ENCODE measurements at places on chromosomes 1 and 21. TPM values are rescaled to one million over a fixed set of nuclear protein-coding genes. Genes with fewer than 3 reads are reported as not detected.

DNA sequence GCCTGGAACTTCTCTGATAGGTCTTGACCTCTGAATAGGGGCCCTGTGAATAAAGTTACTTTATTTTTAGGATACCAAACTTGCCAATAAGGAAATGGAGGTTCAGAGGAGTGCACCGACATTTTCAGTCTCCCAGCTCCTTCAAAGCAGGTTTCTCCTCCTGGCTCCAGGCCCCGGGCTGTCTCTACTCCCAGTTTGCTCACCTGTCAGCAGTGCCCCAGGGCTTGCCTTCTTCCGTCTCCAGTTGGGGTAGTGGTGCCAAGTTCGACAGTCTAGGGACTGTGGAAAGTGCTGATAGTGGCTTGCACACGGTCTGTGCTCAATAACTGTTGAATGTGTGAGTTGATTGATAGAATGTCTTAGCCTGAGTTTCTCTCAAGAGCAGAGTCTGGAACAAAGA, 149.2 kb downstream of the ACTL8 start:
- no peaks in the 10 kb centered on the region for H3K4me1 ChIP-seq
- H3K4me3 ChIP-seq = no peak overlapping the region
- no peak overlapping the region for H3K27ac ChIP-seq
- DNase-seq = no peak
- H3K36me3 ChIP-seq = no peaks in the 10 kb centered on the region

DNA sequence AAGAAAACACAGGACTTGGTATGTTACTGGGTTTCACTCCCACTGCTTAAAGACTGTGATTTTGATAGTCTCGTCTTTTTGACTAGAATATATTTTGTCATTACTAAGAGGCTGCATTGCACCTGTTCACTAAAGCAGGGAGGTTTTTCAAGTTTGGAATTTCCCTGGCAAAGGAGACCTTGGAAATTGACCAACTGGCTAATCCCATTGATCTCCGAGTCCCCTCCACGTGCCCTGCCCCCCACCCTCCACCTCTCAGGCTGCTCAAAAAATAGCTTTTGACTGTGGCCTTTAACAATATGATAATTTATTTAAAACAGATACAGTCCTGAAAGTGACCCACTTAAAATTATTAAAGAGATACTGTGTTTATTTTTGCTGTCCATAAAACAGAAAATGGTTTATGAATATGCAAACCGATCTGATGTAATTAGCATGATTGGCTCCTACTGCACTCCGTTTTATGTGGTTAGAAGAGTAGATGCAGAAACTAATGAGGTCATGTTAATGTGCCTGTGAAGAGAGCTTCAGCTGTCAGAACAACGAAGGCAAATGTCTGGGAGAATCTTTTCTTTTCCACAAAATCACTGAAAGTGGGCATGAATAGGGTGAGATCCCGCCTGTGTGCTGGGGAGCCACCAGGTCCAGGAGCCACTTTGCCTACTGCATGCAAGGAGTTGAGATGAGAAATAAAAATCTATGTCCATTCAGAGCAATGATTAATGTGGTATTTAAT, 361.5 kb downstream of the RRAGC start:
- H3K4me3 ChIP-seq = no peak overlapping the region
- H3K4me1 ChIP-seq = peaks cover 7% of the 10 kb centered on the region
- DNase-seq = no peak
- no peak overlapping the region for H3K27ac ChIP-seq

DNA sequence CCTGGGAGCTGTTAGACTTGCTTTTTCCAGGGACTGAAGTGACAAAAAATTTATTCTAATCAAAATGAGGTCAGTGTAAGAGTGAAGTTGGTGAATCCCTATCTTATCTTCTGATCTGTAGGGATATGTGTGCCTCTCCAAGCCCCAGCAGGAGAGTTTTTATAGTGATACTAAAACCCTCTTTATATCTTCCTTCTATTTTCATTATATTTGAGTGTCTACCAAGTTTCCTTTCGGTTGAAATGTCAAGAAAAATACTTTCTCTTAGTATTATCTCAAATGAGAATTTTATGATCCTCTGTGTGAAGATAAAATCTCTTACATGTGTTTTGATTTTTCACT, 18.9 kb downstream of the C1orf21 start:
- no peak overlapping the region for H3K27ac ChIP-seq
- H3K27me3 ChIP-seq = no peaks in the 10 kb centered on the region
- no peaks in the 10 kb centered on the region for H3K4me1 ChIP-seq
- DNase-seq = no peak

DNA sequence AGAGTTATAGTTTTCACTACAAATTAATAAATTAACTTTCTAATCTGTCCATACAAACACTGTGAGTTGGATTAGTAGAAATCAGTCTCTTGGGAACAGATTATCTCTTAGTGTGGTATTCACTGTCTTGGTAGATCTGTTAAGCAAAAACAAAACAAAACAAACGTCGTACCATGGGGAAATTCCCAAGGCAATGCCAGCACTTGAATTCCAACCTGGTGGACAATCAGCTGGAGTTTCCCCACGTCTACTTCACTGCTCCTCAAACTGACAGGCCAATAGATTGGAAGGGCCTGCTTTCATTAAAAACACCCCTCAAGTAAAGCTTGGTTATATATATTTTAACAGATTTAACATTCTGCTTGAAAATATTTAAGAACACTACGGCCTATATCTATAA, 31.9 kb downstream of the GDAP2 start:
- H3K27ac ChIP-seq = no peak overlapping the region
- DNase-seq = no peak
- no peaks in the 10 kb centered on the region for H3K27me3 ChIP-seq
- peaks cover 14% of the 10 kb centered on the region for H3K36me3 ChIP-seq

GRCh38 chr1:225962440-225962975, 21.5 kb upstream of the LEFTY2 start:
- DNase-seq = peak; percentile 69
- no peak overlapping the region for H3K4me3 ChIP-seq
- no peak overlapping the region for H3K27ac ChIP-seq
- H3K36me3 ChIP-seq = no peaks in the 10 kb centered on the region

GRCh38 chr1:3922851-3923250, 22.8 kb upstream of the C1orf174 start:
- H3K4me3 ChIP-seq = no peak overlapping the region
- DNase-seq = no peak
- H3K27me3 ChIP-seq = no peaks in the 10 kb centered on the region
- no peaks in the 10 kb centered on the region for H3K36me3 ChIP-seq

GRCh38 chr1:230986976-230987375, 8.1 kb downstream of the ARV1 start:
- H3K27ac ChIP-seq = no peak overlapping the region
- H3K4me3 ChIP-seq = no peak overlapping the region

ORC1 gene
- total RNA-seq = 54.3 TPM

DNA sequence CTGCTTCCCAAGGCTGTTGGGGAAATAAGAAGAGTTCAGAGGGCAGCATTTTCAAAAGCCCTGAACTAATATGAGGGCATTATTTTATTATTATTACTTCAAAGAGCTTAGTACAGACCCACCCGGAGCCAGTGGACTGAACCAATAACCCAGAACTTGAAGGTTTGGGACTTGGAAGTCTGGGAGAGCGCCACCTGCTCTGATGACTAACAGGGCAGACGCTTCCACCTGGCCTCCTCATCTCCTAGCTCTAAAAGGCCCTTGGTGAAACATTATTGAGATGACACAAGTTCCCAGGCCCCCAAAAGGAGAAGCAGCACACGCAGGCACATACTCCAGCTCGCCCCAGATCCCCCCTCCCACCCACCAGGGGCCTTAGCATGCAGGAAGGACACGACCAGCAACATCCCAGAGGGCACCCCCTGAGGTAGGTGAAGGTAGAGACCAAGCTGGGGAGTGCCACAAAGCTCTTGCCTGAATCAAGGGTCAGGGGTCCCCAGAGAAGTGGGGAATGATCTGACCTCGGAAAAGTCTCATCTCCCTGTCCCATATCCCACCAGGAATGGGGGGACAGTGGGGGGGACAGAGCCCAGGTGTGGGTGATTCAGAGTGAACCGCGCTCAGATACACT, 1.3 kb downstream of the DLGAP3 start:
- peaks cover 80% of the 10 kb centered on the region for H3K27me3 ChIP-seq
- H3K36me3 ChIP-seq = peaks cover 2% of the 10 kb centered on the region
- H3K27ac ChIP-seq = no peak overlapping the region
- H3K4me3 ChIP-seq = peak overlapping the region; percentile 79

DNA sequence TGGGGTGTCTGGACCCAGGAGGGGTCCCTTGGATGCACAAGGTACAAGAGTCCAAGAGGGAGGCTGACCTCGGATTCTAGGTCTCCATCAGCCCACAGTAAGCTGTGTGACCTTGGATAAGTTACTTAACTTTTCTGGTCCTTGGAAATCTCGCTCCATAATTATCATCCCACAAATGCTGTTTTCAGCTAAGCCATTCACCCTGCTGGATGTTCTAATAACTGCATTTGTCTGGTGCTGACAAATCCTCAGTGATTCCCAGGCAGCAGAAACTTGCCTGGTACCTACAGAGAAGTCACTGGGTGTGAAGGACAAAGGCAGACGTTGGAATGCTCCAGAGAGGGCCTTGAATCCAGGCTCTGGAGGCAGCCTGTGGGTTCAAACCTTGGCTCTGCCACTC, 89.7 kb downstream of the IGSF21 start:
- H3K4me3 ChIP-seq = no peak overlapping the region
- H3K36me3 ChIP-seq = no peaks in the 10 kb centered on the region
- peaks cover 56% of the 10 kb centered on the region for H3K27me3 ChIP-seq
- no peak overlapping the region for H3K27ac ChIP-seq
- DNase-seq = no peak
- no peaks in the 10 kb centered on the region for H3K4me1 ChIP-seq

DNA sequence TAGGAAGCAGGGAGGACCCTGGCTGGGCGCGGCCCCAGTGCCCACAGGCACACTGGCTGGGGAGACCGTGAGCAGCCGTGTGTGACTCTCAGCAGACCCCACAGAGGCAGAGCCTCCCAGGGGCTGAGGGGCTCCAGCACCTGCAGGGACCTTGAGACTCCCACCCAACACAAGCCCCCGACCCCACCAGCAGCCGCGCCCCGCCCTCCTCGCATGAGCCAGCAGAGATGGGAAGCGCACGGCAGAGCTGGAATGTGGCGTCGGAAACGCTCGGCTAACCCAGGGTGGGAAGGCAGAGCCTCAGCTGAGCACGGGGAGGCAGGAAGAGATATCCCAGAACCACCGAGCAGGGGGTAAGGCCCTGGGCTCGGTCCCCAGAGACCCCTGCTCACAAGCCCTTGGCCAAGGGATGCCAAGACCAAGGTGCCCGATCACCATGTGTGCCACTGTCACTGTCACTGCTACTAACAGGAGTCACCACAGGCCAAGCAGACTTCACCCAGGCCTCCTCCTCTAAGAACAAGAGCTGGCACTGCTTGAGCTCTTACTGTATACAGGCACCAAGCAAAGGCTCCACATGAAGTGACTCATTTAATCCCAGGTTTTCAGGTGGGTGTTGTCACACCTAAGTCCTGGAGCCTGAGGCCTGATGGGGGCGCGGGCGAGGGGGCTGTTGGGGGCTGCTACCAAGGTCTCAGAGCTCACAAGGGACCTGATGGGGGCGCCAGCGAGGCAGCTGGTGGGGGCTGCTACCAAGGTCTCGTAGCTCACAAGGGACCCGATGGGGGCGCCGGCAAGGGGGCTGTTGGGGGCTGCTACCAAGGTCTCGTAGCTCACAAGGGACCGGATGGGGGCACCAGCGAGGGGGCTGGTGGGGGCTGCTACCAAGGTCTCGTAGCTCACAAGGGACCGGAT, 20.1 kb downstream of the MEGF6 start:
- H3K27ac ChIP-seq = no peak overlapping the region
- no peaks in the 10 kb centered on the region for H3K27me3 ChIP-seq
- no peak for DNase-seq
- no peaks in the 10 kb centered on the region for H3K36me3 ChIP-seq
- no peak overlapping the region for H3K4me3 ChIP-seq

DNA sequence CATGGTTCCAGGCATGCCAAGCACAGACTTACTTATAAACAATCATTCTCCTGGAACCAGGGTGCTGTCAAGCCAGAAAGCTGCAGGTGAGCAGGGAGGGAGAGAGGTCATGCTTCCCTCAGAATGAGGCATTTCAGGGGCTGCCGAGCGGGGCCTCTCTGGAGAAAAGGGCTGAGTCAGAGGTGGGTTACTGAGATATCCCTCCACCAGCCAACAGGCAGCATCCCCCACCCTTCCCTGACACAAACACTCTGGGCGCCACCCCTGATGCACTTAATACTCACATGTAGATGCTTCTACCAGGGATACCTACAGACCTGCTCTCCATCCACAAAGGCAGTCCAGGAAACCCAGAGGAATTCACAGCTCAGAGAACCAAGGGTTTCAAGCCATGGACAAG, 13.1 kb downstream of the STK40 start:
- H3K4me1 ChIP-seq = peaks cover 61% of the 10 kb centered on the region
- DNase-seq = no peak
- H3K27ac ChIP-seq = peak overlapping the region; percentile 48
- peaks cover 2% of the 10 kb centered on the region for H3K36me3 ChIP-seq
- no peaks in the 10 kb centered on the region for H3K27me3 ChIP-seq

GSTM5 gene
- not detected for total RNA-seq

- H3K4me3 ChIP-seq = no peak overlapping the region
- H3K4me1 ChIP-seq = peaks cover 3% of the 10 kb centered on the region
- H3K36me3 ChIP-seq = no peaks in the 10 kb centered on the region
- H3K27me3 ChIP-seq = peaks cover 60% of the 10 kb centered on the region
- no peak for DNase-seq
Observed at GRCh38 chr1:240094041-240094722, 2.5 kb downstream of the FMN2 start.

GRCh38 chr1:119987686-119988085, 81.8 kb downstream of the NOTCH2 start:
- no peaks in the 10 kb centered on the region for H3K27me3 ChIP-seq
- peak overlapping the region; percentile 89 for H3K27ac ChIP-seq
- H3K36me3 ChIP-seq = peaks cover 29% of the 10 kb centered on the region
- DNase-seq = no peak
- H3K4me3 ChIP-seq = peak overlapping the region; percentile 60

DNA sequence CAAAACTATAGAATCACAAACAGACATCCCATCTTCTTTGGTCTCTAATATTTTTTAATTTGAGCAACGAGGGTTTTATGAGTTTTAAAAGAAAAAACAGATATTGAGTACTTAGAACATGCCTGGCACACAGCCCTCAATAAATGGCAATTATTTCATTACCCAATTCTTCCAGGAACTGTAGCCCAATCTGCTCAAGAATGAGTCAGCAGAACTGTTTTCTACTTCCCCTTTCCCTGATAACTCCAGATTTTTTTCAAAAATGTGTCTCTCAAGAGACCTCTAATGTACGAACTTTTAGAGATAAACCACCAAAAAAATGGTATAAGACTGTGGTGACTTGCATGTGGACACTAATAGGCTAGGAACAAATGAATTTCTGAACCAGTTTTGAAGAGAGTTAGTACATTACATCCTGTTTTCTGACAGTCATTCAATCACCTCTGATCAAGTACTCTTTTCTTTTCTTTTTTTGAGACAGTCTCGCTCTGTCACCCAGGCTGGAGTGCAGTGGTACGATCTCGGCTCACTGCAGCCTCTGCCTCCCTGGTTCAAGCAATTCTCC, 11.5 kb downstream of the ABL2 start:
- H3K27me3 ChIP-seq = no peaks in the 10 kb centered on the region
- DNase-seq = no peak
- H3K36me3 ChIP-seq = peaks cover 24% of the 10 kb centered on the region
- H3K4me3 ChIP-seq = no peak overlapping the region
- H3K4me1 ChIP-seq = peaks cover 25% of the 10 kb centered on the region
